Esophagus mucosa (tissue), 1 donor: ENCODE measurements at places on chromosomes 11 and 22.

DNA sequence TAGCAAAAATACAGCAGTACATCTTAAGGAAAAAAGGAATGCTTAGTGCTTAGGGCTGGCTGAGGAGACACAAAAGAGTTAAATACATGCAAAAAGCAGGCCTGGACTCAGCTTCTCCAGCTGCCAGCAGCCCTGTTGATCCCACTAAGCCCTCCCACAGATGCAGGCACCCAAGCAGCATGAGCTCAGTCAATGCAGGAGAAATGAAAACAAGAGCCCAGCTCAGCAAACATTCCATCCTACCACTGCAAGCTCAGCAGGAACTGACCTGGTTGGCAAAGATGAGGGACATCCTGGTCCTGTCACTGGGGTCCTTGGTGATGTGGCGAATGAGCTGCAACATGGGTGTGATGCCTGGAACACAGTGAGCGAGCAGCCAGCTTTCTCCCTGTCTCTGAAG lies 5.8 kb downstream of the CYB5R2 start:
- no peak for ATAC-seq

DNA sequence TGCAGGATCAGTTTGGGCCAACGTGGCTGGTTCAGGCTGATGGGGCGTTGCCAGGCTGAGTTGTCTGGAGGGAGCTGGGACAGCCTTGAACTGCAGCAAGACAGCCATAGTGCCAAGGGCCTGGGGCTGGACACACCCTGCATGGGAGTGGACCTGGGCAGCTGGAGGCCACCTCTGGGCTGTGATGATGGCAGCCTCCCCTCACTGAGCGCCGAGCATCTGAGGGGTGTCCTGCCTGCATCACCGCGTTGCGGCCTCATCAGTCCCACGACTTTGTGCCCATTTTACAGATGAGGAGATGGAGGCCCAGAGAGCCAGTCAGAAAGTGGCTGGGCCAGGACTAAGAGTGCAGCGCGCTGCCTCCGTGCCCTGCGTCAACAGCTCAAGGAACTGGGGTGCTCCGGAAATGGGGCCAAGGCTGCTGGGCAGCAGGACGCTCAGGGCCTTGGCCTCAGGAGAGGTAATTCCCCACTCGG lies 590 bp upstream of the TSPO start:
- ATAC-seq: no peak

DNA sequence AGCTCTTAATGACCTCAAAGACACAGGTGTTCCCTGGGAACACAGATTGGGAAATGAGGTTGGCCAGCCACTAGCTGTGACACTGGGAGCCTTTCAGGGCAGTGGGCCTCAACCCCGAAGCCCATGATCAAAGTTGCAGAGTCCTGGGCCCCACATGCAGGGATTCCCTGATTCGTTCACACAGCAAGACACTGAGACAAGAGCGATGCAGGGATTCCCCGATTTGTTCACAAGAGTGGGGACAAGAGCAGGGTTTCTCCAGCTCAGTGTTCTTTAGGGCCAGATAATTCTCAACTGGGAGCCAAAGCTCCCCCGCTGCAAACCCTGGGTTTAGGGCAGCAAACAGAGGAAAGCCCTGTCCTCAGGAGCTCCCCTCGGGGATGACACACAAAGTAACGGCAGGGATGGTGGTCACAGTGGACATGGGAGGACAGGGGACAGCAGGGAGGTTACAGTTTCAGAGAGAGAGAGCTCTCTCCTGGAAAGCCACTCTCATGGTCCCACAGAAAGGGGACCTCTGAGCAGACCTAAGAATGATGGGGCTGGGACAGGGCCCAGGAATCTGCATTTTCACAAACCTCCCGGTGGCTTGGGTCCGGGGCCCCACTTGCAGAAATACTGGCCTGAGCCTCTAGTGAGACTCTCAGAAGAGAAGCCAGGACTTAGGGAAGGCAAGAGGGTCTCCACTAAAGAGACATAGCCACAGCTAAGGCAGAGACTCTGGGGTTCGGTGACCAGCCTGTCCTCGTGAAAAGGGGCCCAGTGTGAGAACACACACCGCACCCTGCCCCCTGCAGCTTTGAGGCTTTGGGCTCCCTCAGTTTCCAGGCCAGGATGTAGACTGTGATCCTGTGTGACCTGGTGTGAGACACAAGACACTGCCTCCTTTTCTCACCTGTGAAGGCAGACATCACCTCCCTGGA lies 7.4 kb upstream of the GNAZ start:
- no peak for ATAC-seq

DNA sequence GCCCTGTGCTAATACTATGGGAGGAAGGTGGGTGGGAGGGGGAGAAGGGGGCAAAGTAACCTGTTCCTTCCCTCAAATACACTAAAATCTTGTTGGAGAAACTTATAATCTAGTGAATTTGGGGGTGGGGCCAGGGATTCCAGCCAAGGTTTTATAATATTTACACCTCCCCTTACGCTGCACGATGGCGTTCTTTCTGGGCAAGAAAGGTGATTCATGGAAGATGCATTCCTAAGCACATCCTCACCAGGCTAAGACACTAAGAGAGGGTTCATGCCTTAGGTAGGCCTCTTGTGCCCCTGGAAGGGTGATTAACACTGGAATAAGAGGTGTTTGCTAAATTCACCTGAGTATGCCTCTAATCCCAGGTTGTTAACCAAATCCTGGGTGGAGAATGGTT lies 82.6 kb downstream of the BARX2 start:
- ATAC-seq: peak; percentile 83

- no peak for ATAC-seq
These were observed 19.9 kb downstream of the IGHMBP2 start for GRCh38 chr11:68923614-68924013.

GRCh38 chr11:328012-328411 lies 7.4 kb upstream of the IFITM3 start:
- ATAC-seq: no peak

DNA sequence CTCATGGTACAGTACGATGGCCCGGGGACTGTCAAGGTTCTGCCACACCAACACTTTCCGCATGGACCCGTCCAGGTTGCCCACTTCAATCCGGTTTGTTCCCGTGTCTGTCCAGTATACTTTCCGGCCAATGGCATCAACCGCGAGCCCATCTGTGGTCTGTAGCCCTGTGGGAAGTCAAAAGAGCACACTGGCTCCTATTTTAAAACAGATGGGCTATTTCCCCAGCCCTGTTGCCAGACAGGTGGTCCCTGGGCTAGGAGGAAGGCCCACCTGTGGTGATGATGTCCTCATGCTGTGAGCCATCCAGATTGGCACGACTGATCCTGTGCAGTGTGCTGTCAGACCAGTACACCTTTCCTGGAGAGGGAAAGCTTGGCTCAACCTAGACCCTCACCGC lies 30.4 kb upstream of the CKAP5 start:
- no peak for ATAC-seq
